ENCODE measurements at places on chromosomes 6 and 20.

- no peak for DNase-seq
These were observed 54.5 kb downstream of the TRIM38 start for GRCh38 chr6:26016963-26017631.

DNA sequence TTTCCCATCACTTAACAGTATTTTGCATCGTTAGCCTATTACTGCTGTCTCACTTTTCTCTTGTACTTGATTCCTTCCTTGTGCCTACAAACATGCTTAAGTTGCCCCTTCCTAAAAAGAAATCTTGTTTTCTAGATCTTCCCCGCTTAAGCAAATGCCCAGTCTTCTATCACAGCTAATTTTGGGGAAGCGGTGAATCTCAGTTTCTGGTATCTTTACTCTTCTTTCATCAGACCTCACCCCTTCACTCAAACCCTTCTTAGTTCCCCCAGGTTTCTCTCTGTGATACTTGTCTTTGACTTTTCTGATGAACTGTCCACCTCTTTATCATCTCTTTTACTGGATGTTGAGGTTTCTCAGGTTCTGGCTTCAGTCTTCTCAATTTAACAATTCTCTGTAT lies 14.2 kb downstream of the VAPB start:
- no peak for DNase-seq

DNA sequence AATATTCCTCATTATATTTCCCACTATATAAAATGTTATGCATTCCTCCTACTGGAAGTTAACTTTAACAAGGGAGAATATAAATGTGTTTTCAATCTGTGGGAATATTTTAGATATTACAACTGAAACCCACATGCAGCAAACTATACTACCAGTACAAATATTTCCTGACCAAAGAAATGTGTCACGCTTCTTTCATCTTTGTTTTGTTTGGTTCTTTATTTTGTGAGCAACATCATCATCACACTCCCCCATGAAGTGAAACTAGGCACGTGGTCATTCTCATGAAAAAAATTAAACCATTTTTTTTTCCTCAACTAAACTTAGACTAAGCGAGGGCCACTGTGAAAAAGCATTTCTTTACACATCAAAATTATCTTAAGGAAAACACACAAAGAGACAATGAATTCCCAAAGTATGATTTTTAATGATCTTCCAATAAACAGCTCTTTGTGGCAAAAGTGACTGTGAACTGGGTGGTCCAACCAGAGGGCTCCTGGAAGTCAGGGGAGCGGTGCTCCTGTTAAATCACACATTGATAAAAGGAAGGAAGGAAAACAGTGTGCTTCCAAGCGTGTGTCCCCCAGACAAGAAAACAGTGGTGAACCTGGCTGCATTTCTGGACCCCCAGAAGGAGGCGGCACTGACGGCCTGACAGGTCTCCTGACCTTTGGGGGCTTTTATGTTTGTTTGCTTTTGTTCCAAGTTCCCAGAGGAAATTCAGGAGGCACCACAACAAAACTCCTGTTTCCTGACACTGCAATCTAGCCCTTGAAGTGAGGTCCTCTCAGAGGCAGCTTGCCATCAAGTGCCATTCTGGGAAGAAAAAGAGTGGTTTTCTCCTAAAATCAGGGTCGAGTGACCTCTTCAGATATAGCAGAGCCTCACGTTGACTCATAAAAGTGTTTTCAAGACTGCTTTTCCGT lies 166.8 kb upstream of the FOXQ1 start:
- no peak for DNase-seq

DNA sequence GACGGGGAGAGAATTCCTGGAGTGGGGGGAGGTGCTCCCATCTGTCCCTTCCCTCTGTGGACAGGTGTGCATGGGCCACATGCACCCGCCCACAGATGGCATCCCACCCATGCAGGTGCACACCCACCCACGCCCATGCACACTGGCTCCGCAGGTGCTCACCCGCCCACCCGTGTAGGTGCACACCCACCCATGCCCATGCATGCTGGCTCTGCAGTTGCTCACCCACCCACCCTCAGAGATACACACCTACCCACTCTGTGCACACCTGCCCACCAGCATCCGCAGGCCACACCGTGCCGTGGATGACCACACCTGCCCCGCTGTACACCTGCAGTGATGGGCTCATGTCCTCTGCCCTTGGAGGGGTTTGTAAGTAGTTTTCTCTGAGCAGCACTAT lies 132.0 kb downstream of the PHACTR3 start:
- DNase-seq, result no peak

GRCh38 chr6:37232430-37233017 lies 25.0 kb upstream of the TBC1D22B start:
- DNase-seq, result no peak

DNA sequence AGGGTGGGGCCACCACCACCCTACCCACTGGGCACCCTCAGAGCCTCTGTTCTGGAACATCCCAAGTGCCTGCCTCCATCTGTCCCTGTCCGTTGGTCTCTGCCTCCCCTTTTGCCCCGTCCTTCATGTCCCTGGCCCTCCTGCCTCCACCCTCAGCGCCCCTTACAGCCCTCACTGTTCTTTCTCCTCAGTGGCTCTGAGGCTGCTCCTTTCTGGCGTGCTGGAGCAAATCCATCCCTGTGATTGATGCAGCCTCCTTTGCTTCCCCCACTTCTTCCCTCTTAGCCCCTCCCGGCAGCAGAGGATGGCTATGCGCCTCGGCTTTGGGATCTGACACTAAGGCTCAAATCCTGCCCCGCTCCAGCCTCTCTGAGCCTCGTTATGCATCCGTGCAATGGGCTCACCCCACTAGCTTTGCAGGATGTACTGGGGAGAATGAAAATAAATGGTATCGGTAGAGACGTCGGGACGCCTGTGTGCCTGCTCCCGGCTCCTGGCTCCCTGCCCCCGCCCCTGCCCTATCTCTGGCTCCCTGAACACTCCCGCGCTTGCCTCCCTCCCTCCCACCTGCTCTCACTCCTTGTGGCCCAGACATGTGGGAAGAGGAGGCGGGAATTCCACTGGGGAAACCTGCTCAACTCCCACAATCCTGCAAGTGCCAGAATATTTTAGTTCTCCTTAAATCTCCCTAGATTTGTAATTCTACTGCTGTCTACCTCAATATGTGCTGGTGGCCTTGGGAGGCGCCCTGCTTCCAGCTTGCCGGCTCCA lies 13.1 kb downstream of the VSTM2L start:
- DNase-seq, result no peak

DNA sequence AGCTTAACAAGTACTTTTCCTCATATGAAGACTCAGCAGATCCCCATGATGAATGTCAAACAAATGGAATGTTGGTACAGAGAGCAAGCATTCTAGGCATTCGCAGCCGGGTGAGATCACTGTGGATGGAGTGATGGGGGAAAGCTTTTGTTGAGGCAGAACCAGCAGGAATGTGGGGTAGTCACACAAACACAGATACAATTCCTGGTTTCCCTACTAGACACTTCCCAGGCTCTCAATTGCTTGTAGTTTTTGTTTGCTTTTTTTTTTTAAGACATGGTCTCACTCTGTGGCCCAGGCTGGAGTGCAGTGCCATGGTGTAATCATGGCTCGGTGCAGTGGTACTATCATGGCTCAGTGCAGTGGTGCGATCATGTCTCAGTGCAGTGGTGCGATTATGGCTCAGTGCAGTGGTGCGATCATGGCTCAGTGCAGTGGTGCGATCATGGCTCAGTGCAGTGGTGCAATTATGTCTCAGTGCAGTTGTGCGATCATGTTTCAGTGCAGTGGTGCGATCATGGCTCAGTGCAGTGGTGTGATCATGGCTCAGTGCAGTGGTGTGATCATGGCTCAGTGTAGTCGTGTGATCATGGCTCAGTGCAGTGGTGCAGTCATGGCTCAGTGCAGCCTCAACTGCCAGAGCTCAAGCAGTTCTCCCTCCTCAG lies 15.4 kb upstream of the IER3 start:
- no peak for DNase-seq

GRCh38 chr6:144145541-144145940 lies 4.8 kb upstream of the STX11 start:
- no peak for DNase-seq

- no peak for DNase-seq
These were observed 593.8 kb upstream of the NRSN1 start for GRCh38 chr6:23532227-23532626.

DNA sequence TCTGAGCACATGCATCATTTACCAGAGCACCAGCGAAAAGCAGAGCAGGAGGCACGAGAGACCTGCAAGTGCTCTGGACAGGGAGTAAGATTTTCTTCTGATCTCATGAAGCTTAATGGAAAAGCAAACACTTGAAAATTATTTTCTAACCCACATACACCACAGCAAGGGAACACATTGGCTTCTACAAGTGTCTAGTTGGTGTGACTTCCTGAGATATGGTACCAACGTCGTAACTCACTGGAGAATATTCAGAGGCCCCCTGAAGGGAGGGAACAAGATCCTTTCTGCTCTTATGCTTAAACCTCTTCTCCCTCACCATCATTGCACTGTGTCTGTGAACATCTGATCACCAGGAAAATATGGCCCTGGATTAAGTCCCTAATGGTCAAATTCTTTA lies 48.6 kb downstream of the PSMB1 start:
- no peak for DNase-seq

Data from activated CD4-positive, CD25-positive, alpha-beta regulatory T cell treated with anti-CD3 and anti-CD28 coated beads, Interleukin-2, amount 50 U/mL, for 16 hours (primary cell).